Activated naive CD8-positive, alpha-beta T cell treated with anti-CD3 and anti-CD28 coated beads for 36 hours (primary cell): ENCODE measurements at places on chromosomes 13 and 19.

DNA sequence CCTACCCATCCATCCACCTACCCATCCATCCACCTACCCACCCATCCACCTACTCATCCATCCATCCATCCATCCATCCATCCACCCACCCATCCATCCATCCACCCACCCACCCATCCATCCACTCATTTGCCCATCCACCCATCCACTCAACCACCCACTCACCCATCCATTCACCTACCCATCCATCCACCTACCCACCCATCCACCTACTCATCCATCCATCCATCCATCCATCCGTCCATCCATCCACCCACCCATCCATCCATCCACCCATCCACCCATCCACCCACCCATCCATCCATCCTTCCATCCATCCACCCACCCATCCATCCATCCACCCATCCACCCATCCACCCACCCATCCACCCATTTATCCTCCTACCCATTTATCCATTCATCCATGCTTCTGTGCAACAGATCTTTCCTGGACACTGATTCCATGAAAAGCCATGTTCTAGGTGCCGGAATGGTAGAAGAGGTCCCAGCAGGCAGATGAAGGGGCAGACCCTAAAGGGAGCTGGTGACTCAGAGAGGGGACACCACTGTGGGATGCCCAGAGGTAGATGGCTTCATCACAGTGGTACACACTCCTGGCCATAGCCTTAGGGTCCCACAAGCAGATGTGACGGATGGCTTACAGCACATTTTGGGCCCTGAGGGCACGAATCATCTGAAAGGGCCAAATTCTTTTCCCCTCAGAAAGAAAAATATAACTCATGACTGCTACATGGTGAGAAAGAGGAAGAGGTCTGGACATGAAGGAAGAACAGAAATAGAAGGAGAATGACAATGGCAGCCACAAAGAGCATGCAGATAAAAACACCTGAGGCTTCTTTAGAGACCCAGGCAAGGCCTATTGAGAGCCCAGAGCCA is 76.0 kb downstream of the KCTD15 start:
- no peak for DNase-seq
- no peak overlapping the region for H3K27ac ChIP-seq
- no peaks in the 10 kb centered on the region for H3K4me1 ChIP-seq
- H3K36me3 ChIP-seq = no peaks in the 10 kb centered on the region
- H3K27me3 ChIP-seq = peaks cover 13% of the 10 kb centered on the region

DNA sequence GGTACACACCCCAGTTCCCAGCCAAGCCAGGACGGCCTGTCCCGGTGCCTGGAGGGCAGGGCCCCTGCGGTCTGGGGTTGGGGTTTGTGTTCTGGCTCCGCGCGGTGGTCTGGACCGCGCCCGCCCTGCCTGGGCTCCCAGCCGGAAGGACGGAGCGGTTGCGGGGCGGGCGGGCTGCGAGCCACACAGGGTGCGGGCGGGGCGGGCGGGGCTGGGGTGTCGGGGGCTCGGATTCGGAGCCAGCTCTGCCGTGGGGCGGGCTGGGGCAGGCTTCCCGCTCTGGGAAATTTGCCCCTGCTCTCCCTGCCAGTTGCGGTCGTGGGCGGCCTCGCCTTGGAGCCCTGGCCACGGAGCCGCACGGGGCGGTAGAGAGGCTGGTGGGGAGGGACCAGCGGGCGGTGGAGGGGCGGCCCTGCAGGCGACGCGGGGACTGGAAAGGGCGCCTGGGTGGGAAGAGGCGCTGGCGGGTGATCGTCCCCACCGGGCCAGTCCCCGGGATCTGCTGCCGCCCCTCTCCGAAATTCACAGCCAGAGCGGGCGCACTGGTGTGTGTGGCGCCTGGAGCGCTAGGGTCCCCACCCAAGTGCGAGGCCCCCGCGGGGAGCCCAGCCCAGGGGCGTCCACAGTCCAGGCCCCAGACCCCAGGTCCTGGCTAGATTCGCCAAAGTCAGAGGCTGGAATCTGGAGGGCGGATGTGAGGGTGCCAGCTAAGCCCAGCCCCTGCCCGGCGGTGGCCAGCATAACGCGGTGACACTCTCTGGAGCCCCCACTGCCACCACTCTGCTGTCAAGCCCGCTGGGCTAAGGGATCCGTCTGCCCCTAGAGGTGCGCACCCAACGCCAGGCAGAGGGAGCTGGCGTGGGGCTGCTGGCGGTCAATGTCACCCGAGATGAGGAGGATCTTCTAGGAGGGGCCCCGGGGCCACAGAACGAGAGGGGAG is 11.0 kb upstream of the ZNF492 start:
- no peak overlapping the region for H3K4me3 ChIP-seq
- no peaks in the 10 kb centered on the region for H3K36me3 ChIP-seq
- H3K27ac ChIP-seq = no peak overlapping the region
- no peaks in the 10 kb centered on the region for H3K4me1 ChIP-seq
- DNase-seq = no peak
- peaks cover 29% of the 10 kb centered on the region for H3K27me3 ChIP-seq

- H3K27me3 ChIP-seq = peaks cover 18% of the 10 kb centered on the region
- H3K36me3 ChIP-seq = no peaks in the 10 kb centered on the region
- H3K4me1 ChIP-seq = no peaks in the 10 kb centered on the region
- H3K4me3 ChIP-seq = no peak overlapping the region
Observed at GRCh38 chr13:33578786-33579185, 239.2 kb upstream of the RFC3 start.

DNA sequence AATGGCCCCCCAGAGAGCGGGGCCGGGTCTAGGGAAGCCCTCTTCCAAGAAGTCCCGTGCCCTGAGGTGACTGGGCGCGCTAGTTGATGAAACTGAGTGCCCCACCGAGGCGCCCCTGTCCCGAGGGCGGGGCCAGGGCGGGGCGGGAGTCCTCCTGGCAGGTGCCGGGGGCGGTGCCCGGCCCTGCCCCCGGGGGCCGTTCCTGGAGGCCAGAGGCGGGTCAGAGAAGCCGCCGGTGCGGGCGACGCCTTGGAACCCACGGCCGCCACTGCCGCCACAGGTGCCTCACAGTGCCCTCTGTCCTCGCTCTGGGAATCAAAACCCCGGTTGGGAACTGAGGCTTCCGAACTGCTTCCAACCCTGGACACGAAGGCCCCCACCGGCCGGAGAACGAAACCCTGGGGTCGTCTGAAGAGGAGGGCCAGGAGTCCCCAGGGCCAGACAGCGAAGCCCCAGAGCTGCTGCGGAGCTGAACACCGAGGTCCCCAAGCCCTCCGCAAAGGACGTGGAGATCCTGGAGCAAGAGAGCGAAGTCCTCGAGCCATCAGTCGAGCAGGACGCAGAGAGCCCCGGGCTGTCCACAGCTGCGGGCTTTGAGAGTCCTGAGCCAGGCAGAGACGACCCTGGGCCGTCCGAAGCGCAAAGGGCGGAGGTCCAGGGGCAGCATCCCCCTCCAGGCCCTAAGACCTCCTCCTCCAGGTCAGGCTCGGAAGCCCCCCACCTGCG is at the start of gene MISP3:
MISP3 (plus strand) TSS at position 252 of the 726 bp plus-strand sequence. CDS start 524 bp downstream, outside the sequence.
- DNase-seq = peak; percentile 47
- peak within 1 kb of the TSS; percentile 89 for H3K4me3 ChIP-seq
- H3K27ac ChIP-seq = no peak within 1 kb of the TSS
- no peaks in the 10 kb centered on the region for H3K36me3 ChIP-seq
- H3K4me1 ChIP-seq = peaks cover 16% of the 10 kb centered on the region
- no peaks in the 10 kb centered on the region for H3K27me3 ChIP-seq
